ENCODE measurements at places on chromosomes 16 and 17.

DNA sequence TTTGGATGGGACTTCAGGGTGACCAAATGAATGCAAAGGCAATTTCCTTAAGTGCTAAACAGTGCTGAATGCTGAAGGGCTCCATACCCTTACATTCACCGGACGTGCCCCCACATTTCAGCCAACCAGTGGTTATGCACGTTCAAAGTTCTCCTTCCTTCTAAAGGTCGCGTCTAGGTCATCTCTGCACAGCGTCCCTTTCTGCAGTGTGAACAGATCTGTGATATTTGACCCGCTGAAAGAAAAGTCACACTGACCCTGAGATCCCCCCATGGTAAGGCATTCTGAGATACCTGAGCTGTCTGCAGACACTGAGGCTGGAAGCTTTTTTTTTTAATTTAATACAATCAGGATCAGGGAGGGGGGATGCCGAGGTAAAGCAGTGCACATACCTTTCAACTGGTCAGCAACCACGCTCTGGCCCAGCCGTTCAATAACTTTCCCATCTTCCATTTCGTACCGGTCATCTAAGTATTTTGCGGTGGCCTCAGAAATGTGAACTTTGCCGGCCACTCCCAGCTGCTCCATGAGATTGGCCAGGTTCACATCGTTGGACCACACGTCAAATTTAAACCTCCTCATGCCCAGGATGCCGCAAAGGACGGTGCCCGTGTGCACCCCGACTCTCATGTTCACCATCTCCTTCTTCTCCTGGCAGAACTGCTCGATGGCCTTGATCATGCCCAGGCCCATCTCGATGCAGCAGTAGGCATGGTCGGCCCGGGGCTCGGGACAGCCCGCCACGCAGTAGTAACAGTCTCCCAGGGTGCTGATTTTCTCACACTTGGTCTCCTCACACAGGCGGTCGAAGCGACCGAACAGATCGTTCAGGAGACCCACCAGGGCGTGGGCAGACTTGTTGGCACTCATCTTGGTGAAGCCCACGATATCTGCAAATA lies 2.6 kb downstream of the ADCY9 start:
- no peak for DNase-seq

- no peak for DNase-seq
Measured at GRCh38 chr17:58532555-58532951, 18.1 kb upstream of the MTMR4 start.

GRCh38 chr16:87126403-87127025 lies 190.7 kb downstream of the C16orf95 start:
- no peak for DNase-seq

GRCh38 chr16:75026892-75027391 lies 28.1 kb downstream of the ZNRF1 start:
- no peak for DNase-seq

- DNase-seq: no peak
Measured at GRCh38 chr16:53937161-53937880, 233.4 kb downstream of the FTO start.

DNA sequence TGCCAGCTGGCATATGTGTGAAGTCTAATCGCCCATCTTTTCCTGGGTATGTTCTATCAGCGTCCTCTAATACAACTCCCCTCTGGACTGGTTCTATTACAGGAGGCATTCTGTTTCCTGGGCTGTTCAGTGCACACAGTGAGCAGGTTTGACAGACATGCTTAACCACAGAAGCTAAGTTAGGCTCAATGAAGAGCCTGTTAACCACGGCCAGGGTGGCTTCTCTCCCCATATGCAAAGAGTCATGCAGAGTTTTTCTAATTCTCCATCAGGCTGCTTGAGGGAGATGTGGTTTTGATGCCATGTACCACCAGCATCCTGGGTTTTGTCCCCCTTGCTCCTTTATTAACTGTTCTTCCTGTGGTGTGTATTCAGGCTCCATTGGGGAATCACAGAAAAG lies 57.2 kb upstream of the ALOX12 start:
- DNase-seq: no peak

- no peak for DNase-seq
Measured at GRCh38 chr16:59342669-59343068, 608.6 kb upstream of the GOT2 start.

GRCh38 chr17:55301521-55302406 lies 37.0 kb downstream of the HLF start:
- DNase-seq: no peak

GRCh38 chr16:30067584-30067916 lies 2.0 kb downstream of the ALDOA start:
- DNase-seq: no peak

DNA sequence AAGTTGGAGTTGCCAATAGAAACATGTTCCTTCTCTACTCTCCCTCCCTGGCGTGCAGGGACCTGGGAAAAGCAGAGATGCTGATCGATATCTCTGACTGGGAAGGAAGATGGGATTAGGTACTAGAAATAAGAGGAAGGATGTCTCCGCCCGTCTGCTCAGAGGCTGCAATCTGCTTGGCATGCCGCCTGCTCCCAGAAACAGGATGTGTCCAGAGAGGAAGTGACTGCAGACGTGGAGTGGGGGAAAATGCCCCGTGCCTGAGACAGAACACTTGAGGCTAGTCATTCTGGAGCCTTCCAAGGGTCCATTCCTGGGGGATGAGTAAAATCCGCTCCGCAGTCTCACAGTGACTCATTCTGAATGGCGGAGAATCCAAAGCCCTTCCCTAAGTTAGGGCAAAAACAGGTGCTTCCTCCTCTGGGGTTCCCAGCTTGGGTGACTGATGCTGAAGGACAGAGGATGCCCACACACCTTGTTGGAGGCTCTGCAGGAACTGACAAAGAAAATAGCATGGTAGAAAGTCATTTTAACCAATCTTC lies 45.0 kb upstream of the SMURF2 start:
- DNase-seq: peak; percentile 51

DNA sequence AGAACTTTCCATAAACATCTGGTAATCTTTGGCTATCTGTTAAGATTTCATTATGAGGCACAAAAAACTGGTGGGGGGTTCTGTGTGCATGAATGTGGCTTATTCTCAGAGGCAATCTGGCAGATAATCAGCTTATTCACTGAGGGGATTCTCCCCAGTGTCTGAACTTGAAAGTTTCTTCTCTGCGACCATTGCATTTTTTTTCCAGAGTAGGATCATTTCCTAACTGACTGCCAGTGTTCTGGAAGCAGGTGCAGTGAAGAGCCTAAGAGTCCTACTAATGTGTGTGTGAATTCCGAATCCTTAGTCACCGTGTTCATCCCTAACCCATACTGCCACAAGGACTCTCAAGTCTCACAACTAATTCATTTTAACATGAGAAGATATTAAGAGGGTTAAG lies 64.9 kb upstream of the LRRC37A3 start:
- no peak for DNase-seq

DNA sequence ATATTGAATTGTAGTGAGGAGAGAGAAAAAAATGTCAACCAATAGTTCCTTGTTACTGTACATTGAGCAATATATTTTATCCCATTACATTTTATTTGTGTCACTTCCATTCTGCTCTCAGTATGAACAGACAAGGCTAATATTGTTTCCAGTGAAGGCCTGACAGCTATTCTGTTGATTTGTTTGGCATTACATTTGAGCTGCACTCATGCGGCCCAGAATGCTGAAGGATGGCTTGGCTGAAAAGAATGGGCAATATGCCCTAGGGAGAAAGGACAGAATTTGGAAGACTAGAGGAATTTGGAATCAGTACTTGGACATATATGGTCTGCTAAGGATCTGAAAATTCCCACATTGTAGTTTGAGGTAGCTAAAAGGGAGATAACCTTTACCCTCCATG lies 1294.4 kb downstream of the CDH8 start:
- DNase-seq: no peak

GRCh38 chr16:84883301-84883700 lies 63.5 kb downstream of the CRISPLD2 start:
- DNase-seq: no peak

- DNase-seq: no peak
Measured at GRCh38 chr17:77443748-77444260, 303.0 kb downstream of the SEC14L1 start.

DNA sequence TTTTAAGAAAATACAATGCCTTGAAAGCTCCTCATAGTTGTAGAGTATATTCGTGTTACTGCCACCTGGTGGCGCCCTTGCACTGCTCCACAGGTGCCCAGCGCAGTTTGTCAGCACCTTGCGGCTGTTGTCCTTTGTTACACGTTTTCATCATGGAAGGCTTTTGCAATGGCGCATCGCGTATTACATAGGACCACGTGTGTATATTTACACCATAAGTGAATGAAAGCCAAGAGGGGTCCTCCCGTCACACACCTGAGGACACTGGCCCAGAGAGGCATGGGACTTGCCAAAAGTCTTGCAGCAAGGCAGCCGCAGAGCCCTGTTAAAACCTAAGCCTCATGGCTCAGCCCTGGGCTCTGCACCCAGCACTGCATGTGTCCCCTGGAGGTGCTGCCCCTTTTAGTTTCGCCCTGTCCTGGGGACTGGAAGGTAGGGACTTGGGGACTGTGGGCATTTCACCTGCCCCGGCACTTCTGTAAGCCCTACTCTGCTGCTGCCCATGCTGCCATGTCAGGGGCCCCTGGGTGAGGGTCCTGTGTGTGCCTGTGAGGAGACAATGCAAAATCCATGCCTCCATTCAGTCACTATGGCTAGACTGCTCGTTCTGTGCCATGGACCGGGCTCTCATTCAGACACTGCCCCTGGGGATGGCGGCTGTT lies 24.3 kb downstream of the POLR3E start:
- no peak for DNase-seq

DNA sequence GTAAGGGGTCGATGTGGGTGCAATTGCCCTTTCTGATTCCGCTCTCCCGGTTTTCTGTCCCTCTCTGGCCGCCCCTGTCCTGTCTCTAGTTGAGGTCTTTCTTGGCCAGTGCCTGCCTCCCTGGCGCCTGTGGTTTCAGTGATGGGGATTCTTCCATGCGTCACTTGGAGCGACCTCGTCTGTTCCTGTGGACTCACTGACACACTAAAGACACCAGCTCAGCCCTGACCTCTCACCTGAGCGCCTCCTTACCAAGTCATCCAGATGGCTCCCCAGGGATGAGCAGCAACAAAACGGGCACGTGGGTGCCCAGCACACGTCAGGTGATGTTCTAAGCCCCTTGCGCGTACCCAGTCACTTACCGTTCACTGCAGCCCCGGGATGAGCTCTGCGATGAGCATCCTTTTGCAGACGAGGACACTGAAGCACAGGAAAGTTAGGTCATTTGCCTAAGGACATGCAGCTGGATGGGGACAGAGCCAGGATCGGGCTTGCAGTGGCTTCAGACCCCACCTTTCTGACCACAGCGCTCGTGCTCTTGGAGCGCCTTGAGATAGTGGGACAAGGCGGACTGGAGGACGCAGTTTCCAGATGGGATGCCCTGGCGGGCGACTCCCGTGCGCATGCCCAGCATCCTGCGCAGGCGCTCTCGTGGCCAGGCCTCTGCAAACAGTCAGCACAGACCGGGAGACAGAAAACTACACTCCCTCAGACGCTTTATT lies 11.5 kb upstream of the LGALS3BP start:
- no peak for DNase-seq

DNA sequence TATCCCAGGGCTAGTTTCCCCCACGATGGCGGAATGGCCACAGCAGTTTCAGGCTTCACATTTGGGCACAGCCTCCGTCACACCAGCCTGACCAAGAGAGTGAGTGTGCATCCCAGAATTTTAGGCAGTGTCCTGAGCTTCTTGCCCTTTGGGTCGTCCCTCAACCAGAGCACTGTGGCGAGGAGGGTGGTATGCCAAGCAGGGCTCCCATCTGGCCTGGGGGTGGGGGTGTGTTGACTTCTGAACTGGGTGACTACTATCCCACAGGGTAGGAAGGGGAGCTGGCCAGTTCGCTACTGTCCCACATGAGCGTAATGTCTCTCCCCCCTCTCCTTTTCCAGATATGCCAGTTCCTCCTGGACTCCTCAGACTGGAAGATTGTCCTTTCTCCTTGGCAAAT lies 16.1 kb downstream of the USP10 start:
- DNase-seq: no peak

- DNase-seq: no peak
Measured at GRCh38 chr17:50570528-50570927, 10.0 kb downstream of the CACNA1G start.

DNA sequence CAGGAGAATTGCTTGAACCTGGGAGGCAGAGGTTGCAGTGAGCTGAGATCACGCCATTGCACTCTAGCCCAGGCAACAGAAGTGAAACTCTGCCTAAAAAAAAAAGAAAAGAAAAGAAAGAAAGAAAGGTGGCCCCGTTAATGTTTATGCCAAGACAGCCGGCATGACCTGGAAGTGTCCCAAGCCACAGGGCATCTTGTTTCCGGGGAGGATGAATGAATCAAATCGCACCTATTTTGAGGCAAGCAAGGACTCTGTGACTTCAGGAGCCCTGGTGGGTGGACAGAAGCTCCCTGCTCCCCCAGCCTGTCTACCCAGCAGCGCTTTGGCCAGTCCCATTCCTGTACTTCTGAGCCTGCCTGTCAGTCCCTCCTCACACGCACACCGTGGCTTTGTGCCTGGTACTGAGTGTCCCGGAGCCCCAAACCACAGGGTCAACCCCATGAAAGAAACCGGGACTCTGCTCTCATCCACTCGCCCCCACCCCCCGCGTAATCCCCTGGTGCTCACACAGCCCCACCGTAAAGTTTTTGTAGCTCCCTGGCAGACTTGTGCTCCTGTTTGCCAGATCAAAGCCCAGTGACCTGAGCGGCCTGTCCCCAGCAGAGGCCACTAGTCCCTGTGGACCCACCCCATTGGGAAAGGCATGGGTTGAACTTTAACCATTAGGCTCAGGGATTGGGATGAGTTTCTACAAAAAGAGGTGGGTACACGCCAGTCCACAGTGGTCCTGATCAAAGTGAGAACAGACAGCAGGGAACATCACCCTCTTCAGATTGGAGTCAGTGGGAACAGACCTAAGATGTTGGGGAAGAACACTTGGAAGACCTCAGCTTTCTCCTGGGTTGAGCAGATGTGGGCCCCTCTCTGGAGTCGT lies 19.3 kb downstream of the CD2BP2 start:
- DNase-seq: no peak

- no peak for DNase-seq
Measured at GRCh38 chr17:20702692-20703091, 123.2 kb downstream of the CDRT15L2 start.

- no peak for DNase-seq
Measured at GRCh38 chr17:45428050-45428617, 4.5 kb downstream of the ARHGAP27 start.

GRCh38 chr17:81197409-81197795 lies 25.4 kb downstream of the CEP131 start:
- DNase-seq: no peak

Measured in GOT3 (cell line).